CD14-positive monocyte (primary cell): ENCODE measurements at places on chromosomes 4 and X. TPM values are rescaled to one million over a fixed set of nuclear protein-coding genes. Genes with fewer than 3 reads are reported as not detected.

The TCEAL4 gene
- polyA plus RNA-seq, result 10.7 TPM

The EFNB1 gene
- 6.6 TPM for polyA plus RNA-seq

The NXF2B gene
- polyA plus RNA-seq, result not detected

The SLC49A3 gene
- 9.5 TPM for polyA plus RNA-seq

The F8A1 gene
- 8.1 TPM for polyA plus RNA-seq

The CXorf51B gene
- polyA plus RNA-seq, result not detected in 2 replicates

The DUSP9 gene
- polyA plus RNA-seq, result not detected in 2 replicates

The TIGD4 gene
- 0.08 TPM for polyA plus RNA-seq

The FGF13 gene
- polyA plus RNA-seq, result not detected in 2 replicates

The IL2RG gene
- 48.3 TPM for polyA plus RNA-seq

The MAGEA1 gene
- polyA plus RNA-seq, result not detected

The SOWAHB gene
- polyA plus RNA-seq, result not detected

The TRPC3 gene
- polyA plus RNA-seq, result not detected

The SGMS2 gene
- polyA plus RNA-seq, result 32.7 TPM

The REELD1 gene
- 0.94 and 1.5 TPM in 2 replicates for polyA plus RNA-seq

The CCDC120 gene
- polyA plus RNA-seq, result not detected

The GABRE gene
- not detected for polyA plus RNA-seq

The PDCL2 gene
- polyA plus RNA-seq, result not detected

The DKK2 gene
- not detected in 2 replicates for polyA plus RNA-seq

The PLAC1 gene
- polyA plus RNA-seq, result not detected in 2 replicates

The IL21 gene
- polyA plus RNA-seq, result not detected

The CENPVL1 gene
- polyA plus RNA-seq, result not detected

The PABPC5 gene
- not detected for polyA plus RNA-seq

The PSAPL1 gene
- not detected in 2 replicates for polyA plus RNA-seq

The TKTL2 gene
- 0.13 and 0.16 TPM in 2 replicates for polyA plus RNA-seq

The AFF2 gene
- polyA plus RNA-seq, result 0.70 TPM

The HSPA4L gene
- 0.04 TPM for polyA plus RNA-seq

The UGT2B11 gene
- not detected in 2 replicates for polyA plus RNA-seq

The BBS12 gene
- 1.0 TPM for polyA plus RNA-seq

The SATL1 gene
- polyA plus RNA-seq, result not detected

The CT45A1 gene
- polyA plus RNA-seq, result not detected

The XAGE2 gene
- polyA plus RNA-seq, result not detected

The WDR19 gene
- polyA plus RNA-seq, result 1.7 TPM

The SLC6A14 gene
- not detected in 2 replicates for polyA plus RNA-seq

The KLHL4 gene
- polyA plus RNA-seq, result not detected

The FAAH2 gene
- not detected in 2 replicates for polyA plus RNA-seq

The PRRG1 gene
- polyA plus RNA-seq, result 0.04 TPM

The SLC2A9 gene
- 38.6 TPM for polyA plus RNA-seq

The NAP1L2 gene
- not detected in 2 replicates for polyA plus RNA-seq

The PABPC4L gene
- polyA plus RNA-seq, result not detected in 2 replicates

The IQCM gene
- polyA plus RNA-seq, result not detected

The SSX2 gene
- polyA plus RNA-seq, result not detected

The MAGEA11 gene
- not detected for polyA plus RNA-seq

The OSTC gene
- 149 TPM for polyA plus RNA-seq

The F8 gene
- polyA plus RNA-seq, result 4.5 TPM

The STK32B gene
- polyA plus RNA-seq, result 0.75 TPM

The NRK gene
- polyA plus RNA-seq, result not detected

The SRD5A3 gene
- 16.2 TPM for polyA plus RNA-seq

The HMX1 gene
- polyA plus RNA-seq, result not detected

The SHOX gene
- polyA plus RNA-seq, result not detected in 2 replicates

The SPATA4 gene
- polyA plus RNA-seq, result not detected

The MPP1 gene
- polyA plus RNA-seq, result 120 TPM

The SUPT20HL1 gene
- polyA plus RNA-seq, result not detected

The RPA4 gene
- polyA plus RNA-seq, result 0.27 TPM

The ASMT gene
- not detected for polyA plus RNA-seq

The TLR3 gene
- 0.09 TPM for polyA plus RNA-seq
